Central memory CD4-positive, alpha-beta T cell (primary cell): ENCODE measurements at places on chromosomes 12 and 14.

DNA sequence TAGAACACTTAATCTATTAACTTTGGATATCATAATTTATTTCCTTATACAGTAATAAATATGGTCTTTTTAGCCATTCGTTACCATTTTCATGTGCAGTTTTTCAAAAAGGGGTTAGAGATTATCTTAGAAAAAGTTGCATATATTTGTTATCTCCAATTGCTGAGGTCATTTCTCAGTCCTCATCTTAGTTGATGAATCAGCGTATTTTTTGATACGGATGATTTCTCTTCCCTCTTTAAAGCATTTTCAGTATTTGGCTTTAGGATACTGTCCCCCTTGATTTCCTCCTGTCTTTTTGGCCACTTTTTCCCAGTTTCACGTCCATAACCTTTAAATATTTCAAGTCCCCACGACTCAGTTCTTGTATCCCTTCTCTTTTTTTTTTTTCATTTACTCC is 21.8 kb downstream of the DNAL1 start:
- no peak for DNase-seq

- DNase-seq: no peak
Observed at GRCh38 chr12:94208622-94208966, 60.2 kb downstream of the PLXNC1 start.

DNA sequence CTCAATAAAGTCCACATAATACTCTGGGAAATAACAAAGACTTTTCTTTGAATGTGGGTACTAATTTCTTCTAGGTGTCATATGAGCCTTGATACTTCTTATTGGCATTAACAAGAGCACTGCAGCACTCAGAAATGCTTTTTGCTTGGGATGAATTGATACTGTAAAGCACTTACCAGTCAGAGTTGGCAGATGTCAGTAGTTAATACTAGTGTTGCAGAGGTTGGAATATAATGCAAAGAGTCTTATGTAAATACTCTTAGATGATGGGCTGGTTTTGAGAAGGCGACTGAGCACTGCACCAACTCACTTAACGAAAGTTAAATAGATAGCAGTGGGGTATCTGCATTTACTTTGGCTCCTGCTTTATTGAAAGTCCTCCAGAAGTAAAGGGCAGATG is 25.6 kb upstream of the MBIP start:
- DNase-seq: no peak

DNA sequence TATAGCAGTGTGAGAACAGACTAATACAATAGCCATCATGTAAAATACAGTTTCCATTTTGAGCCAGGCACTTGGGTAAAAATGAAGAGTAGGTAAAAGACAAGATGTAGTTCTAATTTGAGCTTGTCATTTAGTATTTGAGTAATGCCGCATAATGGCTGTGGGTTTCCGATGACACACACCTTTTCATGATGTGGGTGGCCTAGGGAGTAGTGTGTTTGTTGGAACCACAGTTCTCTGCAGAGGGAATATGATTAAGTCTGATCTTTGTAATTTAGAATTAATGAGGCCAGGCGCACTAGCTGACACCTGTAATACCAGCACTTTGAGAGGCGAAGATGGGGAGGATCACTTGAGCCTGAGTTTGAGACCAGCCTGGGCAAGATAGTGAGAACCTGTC is 61.8 kb downstream of the RCOR1 start:
- DNase-seq: no peak

DNA sequence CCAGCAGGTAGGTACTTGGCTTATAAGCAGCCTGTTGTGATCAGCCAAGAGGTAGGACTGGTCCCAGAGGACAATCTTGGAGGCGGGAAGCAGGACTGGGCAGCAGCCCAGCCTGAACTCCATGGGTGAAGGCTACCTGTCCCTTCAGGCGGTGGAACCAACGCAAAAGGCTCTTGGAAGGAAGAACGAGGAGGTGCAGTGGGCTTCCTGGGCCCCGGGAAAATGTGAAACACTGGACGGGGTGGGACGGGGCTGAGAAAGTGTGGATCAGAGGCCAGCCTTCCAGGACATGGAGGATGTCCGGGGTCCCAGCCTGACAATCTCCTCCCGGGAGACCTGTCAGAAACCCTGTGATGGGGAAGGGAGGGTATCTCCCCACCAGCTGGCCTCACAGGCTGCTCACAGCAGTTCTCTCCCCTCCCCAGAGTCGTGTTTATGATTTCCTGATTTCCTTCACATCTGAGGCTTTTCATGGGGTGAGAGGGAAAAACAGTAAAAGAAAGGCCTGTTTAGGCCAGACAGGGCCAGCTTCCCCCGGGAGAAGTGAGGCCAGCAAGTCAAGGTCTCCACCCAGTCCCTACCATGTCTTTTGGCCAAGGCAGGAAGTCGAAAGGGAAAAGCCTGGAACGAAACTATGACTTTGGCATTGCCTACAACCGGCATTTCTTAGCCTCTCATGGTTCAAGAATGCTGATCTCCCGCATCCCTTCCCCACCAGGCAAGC is 11.3 kb downstream of the CMKLR1 start:
- DNase-seq: no peak

DNA sequence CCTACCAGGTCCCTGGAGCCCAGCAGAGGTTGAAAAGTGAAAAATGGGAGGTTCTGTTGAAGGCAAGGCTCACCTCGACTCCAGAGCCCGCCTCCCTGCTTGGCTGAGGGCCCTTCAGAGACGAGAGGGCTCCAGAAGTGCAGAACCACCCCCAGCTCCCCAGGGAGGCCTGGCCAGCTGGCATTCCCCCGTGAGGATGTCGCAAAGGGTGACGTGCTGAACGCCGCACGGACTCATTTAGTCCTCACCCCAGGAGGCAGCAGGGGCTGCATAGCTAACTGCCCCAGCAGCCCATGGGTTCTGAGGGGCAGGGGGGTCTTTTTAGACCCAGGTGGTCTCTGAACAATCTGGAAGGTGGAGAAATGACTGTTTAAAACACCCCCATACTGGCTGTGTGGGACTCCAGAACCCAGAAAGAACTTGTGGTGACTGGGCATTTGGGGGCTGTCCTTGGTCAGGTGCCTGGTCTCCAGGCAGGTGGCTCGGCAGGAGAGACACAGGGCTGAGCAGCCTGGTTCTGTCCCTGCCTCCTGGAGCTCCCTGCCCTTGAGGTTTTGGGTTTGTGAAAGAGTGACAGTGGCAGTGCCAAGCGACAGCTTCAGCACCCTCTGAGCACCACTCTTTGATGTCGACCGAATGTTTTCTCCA is 32.0 kb downstream of the ANAPC7 start:
- no peak for DNase-seq

- no peak for DNase-seq
Observed at GRCh38 chr12:105481392-105482300, 151.2 kb downstream of the C12orf75 start.

- no peak for DNase-seq
Observed at GRCh38 chr14:30292541-30292940, 266.4 kb upstream of the G2E3 start.

DNA sequence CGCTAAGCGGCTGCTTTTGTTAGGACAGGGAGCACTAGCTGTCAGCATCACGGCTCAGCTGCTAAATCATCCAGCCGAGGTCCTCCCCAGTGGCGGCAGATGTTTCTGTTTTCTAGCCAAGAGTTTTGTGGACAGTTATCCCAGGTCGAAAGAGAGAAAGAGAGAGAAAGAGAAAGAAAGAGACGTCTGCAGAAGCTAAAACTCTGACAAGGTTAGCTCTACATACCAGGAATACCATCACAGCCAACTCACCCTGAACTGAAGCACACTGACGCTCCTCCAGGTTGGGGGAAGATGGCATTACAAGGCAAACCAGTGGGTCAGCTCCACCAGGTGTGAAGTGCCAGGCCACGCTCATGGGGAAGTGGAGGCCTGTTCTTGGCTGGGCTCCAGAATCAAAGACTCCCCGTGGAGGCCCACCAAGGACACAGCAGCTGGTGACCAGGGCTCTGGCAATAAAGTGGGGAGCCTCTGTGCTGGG is 64.9 kb upstream of the DICER1 start:
- DNase-seq: no peak

DNA sequence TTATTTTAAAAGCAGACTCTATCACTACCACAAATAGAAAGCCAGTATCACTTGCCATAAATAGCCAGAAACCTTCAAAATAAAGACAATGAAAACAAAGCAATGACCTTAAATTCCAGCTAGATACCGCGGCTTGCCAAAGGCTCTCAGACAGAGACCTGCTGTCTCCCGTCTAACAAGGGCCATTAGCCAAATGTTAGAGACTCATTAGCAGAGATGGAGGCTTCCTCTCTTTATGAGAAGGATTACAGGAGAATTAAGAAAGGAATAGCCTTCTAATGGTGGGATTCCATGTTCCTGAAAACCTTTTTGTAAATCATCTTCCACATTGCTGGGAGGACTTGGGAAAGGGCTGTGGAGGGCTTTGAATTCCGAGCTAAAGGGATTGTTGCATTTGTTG is 206.7 kb downstream of the AACS start:
- no peak for DNase-seq

DNA sequence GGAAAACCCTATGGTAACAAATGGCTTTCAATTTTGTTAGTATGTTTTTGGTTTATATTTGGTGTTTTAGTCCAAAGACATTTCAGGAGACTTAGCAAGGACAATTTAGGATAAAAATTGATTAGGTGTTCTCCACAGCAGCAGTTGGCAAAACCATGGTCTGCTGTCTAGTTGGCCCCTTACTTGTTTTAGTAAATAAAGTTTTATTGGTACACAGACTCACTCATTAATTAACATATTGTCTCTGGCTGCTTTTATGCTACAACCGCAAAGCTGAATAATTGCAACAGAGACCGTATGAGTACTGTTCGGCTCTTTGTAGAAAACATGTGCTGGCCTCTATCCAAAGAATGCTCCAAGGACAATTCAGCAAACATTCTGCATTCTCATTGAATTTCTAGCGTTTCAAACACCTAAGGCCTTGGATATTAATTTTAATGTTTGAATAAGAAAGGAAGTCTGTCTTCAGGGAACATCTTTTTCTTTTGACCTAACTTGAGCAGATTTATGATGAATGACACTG is 77.7 kb downstream of the CCDC92 start:
- no peak for DNase-seq

- no peak for DNase-seq
Observed at GRCh38 chr12:6070472-6071257, 53.8 kb downstream of the VWF start.

- no peak for DNase-seq
Observed at GRCh38 chr12:22812531-22812930, 187.6 kb downstream of the ETNK1 start.

GRCh38 chr14:101064718-101065117 is 161.2 kb upstream of the RTL1 start:
- no peak for DNase-seq

GRCh38 chr14:98578204-98578603 is 693.8 kb downstream of the BCL11B start:
- DNase-seq: no peak

GRCh38 chr14:66514213-66514612 is 6.3 kb downstream of the GPHN start:
- no peak for DNase-seq

DNA sequence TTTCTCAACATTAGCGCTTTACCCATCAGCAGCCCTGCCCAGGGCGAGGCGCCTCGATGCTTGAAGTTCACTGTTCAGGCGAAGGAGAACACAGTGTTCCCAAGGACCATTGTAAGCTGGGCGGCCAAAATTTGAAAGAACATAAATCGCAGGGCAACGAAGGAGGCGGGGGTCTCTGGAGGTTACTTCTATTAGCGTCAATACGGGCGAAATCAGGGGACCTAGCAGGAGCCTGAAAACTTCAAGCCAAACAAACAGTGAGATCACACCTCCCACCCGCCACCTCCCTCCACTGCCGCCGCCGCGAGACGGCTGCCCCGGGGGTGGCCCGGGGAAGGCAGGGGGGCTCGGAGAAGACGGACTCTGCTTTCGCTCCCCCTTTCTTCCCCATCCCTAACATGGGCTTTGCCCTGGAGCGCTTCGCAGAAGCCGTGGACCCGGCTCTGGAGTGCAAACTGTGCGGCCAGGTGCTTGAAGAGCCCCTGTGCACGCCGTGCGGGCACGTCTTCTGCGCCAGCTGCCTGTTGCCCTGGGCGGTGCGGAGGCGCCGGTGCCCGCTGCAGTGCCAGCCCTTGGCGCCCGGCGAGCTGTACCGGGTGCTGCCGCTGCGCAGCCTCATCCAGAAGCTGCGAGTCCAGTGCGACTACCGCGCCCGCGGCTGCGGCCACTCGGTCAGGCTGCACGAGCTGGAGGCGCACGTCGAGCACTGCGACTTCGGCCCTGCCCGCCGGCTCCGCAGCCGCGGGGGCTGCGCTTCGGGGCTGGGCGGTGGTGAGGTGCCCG is at the start of gene PDZRN4:
Gene PDZRN4 (plus strand): TSS at position 263 of the 783 bp plus-strand sequence.
- DNase-seq: no peak

- DNase-seq: no peak
Observed at GRCh38 chr14:102951034-102951433, 28.6 kb downstream of the AMN start.

DNA sequence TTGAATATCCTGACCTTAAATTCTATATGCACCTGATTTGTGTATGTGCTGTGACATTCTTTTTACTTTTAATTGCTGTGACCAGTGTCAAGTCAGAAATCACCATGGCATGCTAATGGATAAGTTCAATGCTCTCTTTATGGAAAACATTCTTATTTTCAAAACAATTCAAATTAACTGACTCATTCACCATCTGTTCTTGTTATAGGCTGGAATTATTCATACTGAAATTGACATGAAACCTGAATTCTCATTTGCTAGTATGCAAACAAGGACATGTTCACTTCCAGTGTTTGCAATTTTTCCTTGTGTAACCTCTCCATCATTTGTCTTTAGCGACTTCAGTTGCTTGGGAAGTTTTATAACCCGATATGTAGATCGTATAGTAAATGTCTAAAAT is at the start of gene TAS2R30:
Gene TAS2R30 (minus strand): TSS at position 340 of the 400 bp plus-strand sequence. CDS start 400 bp downstream, outside the sequence.
- no peak for DNase-seq

- DNase-seq: no peak
Observed at GRCh38 chr12:130795906-130796305, 43.1 kb downstream of the STX2 start.

DNA sequence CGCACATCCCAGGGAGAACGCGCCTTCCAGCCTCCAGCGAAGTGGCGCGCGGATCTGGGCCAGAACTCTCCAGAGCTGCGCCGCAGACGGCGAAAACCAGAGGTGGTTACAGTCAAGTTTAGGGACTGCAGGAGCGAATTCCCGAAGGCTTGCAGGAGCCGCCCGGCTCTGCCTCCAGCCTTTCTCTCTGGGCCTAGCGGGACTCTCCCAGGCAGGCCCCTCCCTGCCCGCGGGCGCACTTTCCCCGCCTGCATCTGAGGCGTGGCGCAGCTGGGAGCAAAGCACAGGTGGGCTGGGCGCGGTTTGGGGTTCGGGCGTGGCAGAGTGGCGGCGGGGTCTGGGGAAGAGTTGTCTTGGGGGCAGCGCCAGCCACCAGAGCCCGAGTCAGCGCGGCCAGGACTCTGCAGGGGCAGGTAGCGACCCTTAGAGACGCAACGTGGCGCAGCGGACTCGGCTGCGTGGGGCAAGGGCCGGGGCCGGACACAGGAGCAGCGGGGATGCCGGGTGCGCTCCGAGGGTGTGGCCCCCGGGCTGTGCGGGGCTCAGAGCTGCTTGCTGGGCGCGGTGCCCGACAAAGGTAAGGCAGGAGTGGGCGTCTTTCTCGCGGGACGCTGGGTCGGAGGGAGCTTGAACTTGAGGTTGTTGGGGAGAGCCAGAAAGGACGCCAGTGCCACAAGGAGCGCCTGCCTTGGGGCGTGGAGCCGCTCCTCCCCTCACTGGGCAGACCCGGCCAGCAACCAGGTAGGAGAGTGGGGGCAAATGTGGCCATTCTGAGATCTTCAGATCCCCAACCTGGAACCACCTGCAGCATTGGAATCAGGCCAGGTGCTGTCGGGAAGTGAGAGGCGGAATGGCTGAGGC is 1126.0 kb downstream of the AACS start:
- DNase-seq: no peak
